ENCODE measurements at places on chromosomes 3 and 15.
A peak's percentile ranks its signal among the peaks of the same experiment; 100 is the strongest.

DNA sequence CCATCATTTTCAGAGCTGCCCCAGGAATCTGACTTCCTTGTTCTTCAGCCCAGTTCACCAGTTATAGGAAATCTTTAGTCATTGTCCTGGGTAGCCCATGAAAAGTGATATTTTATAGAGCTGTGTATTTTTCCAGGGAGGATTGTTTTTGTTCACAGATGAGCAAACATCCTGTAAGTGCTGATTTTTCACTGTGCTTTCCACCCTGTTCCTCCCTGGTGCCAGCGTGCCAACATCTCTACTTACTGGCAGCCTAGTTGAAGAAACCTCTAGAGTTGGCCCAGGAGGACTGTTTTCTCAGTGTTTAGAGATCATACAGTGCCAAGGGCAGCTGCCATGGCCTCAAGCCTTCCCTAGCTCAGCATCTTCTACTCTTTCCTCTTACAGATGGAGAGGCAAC lies 41.3 kb downstream of the ST6GAL1 start:
- DNase-seq = no peak

GRCh38 chr3:148318240-148318639 lies 379.5 kb upstream of the AGTR1 start:
- DNase-seq = no peak

DNA sequence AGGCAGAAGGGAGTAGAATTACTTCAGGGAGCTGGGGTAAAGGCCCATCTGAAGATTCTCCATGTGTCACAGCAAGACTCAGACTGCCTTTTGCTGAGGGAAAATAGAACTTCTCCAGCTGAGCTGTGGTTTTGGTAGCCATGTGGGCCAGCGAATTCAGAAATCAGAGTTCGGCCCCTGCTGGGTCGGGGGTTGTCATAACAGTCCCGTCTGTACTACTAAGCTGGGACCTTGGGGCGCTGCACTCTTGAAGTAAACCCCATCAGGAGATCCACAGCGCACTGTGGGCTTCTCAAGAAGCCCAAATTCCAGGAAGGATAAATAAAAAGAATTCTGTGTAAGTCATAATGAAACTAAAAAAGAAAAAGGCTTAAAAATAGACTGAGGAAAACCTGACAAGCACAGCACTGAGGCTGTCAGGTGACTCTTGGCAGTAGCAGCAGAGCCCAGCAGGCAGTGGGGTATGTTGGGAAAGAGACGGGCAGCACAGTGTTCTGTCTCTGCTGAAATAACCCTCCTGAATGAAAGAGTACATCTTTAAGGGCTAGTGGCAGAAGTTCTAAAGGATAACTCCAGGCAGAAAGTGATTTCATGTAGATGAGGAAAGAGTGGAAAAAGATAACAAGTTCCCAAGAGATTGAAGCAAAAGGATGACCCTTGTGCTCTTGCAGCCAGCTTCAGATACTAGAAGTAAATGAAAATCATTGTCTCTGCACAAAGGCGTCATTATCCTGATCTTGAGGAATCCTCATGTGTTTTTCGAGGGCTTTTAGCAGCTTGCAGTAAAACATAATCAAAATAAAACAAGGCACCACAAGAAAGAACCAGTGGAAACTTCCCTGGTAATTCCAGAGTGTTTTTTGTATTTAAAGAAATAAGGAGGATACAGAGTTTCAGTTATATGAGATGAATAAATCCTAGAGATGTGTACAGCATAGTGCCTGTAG lies 74.5 kb downstream of the RAB7A start:
- no peak for DNase-seq

- no peak for DNase-seq
These were observed 5.5 kb downstream of the TMEM266 start for GRCh38 chr15:76065245-76065644.

DNA sequence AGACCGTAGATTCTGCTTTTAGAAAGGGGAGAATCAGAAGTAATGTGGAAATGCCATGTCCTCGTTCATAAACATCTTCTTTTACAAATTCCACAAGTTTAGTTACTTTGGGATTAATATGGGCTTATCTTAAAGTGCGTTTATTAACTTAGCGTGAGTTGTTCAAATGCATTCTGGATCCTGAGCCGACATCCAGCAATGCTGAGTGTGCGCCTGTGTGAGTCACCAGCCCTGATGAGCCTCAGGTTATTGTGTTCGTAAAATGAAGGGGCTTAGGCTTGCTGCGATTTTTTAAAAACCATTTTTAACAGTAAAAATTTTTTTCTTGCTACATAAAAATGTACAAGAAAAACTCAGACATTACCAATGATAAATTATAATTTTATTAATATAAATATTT lies 57.9 kb downstream of the TFRC start:
- no peak for DNase-seq

DNA sequence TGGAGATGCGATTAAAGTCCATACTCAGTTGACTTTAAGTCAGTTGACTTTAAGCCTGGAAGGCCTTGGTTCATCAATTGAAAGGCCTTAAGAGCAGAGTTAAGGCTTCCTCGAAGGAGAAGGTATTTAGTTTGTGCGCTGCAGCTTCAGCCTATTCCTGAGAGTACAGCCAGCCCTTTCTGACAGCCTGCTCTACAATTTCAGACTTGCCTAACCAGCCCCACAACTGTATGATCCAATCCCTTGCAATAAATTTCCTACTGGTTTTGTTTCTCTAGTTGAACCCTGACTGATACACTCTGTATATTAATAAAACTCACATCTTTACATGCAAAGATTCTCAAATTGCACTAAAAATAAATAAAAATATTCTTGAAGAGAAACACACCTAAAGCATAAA lies 66.1 kb upstream of the RORA start:
- no peak for DNase-seq

- peak; percentile 9 for DNase-seq
These were observed 27.0 kb downstream of the KIF7 start for GRCh38 chr15:89628301-89628700.

DNA sequence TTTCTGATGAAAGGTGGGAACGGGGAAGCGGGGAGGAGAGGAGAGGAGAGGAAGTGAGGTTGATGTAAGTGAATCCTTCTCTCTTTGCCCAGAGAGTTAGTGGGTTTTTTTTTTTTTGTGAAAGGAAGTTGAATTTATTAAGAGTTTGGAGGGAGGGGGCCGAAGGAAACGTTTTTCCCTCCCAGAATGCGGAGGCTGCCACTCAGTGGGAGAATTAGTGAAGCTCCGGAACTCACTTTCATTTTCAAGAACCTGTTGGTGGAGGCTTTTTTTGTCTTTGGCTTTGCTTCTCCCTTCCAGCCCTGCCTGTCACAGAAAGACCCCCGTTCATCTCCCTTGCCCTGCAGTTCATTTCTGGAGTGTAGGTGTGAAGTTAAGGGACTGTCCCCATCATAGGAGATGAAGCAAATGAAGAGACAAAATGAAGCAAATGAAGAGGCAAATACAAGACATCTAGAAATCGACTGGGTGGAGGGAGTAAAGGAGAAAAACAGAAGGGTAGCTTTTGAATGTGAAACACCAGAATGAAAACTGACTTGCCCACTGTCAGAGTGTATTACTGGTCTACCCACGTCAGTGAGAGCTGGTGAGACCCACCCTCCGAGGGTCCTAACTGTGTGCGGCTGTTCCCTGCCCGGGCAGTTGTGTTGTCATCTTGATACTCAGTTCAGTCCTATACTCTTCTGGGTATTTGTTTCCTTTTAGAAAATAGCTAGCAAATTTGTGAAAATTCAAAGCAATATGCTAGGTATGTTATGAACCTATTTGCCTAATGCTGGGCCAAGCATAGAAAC lies 91.5 kb downstream of the ITPR1 start:
- DNase-seq = peak; percentile 15

DNA sequence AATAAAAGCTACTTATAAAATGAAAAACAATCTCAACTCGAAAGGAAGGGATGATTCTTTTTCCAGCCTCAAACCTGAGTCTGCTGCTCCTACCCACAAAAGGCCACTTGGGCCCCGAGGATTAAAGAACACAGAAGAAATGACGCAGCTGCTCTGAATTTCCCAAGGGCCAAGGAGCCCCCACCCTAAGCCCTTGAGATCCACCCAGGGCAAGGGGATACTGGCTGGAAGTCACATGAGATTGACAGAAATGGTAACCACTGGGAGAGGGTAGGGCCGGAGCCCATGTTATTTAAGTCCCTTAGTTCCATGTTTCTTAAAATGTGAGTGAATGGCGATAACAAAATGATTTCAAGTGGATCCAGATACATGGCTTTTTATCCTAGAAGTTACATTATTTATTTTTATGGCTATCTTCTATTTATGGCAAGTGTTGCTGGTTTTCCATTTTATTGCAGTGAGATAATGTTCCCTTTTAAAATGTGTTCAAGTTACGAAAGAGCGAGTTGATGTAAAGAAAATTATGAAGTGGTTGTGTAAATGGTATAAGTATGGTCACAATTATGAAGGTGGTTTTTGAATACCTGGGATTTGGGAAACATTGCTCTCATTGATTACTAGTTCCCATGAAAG lies 16.8 kb downstream of the IGDCC4 start:
- no peak for DNase-seq

DNA sequence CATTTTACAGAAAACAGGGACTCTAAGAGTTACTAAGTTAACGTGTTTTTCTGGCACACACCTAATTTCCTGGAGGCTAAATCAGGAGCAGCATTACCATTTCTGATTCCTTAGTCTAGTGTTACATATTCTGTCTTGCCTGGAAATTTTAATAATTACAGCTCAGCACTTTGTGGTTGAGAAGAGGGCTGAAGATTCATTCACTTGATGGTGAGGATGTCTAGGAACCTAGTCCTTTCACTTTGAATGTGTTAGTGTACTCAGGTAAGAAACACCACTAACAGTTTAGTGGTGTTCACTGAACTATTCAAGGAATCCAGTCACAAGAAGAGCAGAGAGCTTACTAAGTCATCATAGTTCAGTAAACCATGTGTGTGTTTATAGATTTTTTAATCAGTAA lies 102.8 kb downstream of the STT3B start:
- DNase-seq = no peak

DNA sequence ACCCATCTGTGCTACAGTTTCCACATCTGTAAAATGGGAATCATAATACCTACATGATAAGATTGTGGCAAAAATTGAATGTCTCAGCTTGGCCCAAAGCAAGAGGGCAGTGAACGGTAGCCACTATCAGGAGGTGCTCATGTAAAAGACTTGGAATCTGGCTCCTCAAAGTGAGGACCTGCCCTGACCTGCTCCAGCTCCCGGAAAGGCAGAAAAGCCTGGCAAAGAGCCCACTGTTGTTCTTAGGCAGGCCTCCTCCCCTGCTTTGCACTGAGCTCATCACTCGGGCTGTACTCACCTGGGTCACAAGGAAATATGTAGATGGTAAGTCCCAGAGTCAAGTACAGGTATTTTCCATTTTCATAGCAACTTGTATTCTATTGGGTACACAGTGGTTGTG lies 250.7 kb upstream of the TBL1XR1 start:
- DNase-seq = no peak

DNA sequence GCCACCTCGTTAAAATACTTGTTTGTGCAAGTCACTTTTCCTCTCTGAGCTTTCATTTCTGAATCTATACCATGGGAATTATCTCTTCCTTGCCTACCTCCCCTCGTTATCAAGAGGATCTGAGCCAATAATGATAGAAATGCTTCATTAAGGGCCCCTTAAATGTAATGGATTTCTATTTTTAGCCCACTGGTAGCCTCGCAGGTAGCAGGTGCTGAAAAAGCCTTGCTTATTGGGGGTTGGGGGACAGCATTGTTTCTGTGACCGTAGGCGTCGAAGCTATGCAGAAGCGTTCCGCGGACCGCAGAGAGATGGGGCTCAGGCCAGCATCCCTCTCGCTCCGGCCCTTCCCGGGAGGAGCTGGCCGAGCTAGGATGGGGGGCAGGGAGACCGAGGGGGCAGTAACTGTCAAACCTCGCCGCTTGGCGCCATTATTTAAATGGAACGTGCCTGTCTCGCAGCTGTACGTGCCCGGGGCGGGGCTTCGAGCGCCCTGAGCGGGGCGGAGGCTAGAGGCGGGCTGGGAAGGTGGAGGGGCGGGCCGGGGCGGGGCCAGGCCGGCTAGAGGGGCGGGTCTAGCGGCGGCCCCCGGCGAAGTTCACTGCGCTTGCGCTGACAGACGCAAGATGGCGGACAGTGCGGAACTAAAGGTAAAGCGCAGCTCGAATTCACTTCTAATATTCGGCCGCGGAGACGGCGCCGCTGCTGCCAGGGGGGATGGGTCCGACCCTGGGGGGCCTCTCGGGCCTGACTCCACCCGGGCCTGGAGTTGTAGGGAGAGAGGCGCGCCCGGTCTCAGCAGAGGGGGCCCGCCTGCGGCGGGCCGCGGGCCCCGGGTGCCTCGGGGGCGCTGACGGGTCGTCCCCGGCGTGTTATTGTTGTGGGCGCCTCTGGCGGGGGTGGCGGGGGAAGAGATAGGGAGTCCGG lies at the start of gene PIAS1:
TSS of gene PIAS1 (plus strand) at position 615 of the 927 bp plus-strand sequence. CDS start at position 627, 12 bp downstream.
- DNase-seq = peak; percentile 79

- DNase-seq = no peak
These were observed 17.0 kb downstream of the TMEM62 start for GRCh38 chr15:43150191-43150929.

- no peak for DNase-seq
These were observed 49.5 kb downstream of the PGPEP1L start for GRCh38 chr15:98958076-98958475.

- DNase-seq = no peak
These were observed 312.1 kb upstream of the ROBO1 start for GRCh38 chr3:80079886-80080285.

- no peak for DNase-seq
These were observed 794 bp downstream of the ARPP19 start for GRCh38 chr15:52567871-52568600.

- no peak for DNase-seq
These were observed 3.3 kb upstream of the ADPGK start for GRCh38 chr15:72786676-72787345.

DNA sequence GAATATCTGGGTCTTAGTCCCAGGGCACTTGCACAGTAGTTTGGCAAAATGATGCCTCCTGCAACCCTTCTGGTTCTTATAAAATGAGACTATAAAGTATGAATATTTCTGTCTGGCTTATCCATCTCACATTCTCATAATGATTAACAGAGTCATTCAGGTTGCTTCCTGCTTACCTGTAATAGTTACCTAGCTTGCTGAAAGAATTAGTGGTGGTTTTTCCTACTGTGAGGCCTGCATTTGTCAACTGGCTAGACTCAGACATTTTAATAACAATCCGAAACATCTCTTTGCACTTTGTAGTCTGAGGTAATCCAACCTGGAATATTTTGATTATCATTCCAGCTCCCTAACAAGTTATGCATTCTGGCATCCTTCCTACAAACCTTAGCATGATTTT lies 75.6 kb upstream of the POU1F1 start:
- no peak for DNase-seq

- DNase-seq = no peak
These were observed 94.9 kb downstream of the LIPC start for GRCh38 chr15:58526647-58527192.

DNA sequence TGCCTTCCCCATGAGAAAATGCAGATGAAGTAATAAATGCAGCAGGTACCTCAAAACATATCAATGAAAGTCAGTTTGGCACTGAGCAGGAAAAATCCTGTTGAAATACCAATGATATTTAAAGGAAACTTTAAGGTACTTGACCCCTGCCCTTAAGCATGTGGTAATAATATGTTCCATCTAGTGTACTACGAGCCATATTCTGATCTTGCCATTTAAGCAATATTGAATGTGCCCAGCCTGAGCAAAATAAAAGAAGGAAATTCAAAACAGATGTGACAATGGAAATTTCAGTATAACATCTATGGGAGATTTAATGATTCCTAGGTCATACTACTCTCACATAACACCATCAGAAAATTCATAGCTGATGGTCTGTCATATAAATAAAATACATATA lies 191.8 kb upstream of the CGNL1 start:
- no peak for DNase-seq

Measured in GM12891 (cell line).